Muscle of arm (tissue), 14 donors: ENCODE measurements at places on chromosomes 5 and 9.

DNA sequence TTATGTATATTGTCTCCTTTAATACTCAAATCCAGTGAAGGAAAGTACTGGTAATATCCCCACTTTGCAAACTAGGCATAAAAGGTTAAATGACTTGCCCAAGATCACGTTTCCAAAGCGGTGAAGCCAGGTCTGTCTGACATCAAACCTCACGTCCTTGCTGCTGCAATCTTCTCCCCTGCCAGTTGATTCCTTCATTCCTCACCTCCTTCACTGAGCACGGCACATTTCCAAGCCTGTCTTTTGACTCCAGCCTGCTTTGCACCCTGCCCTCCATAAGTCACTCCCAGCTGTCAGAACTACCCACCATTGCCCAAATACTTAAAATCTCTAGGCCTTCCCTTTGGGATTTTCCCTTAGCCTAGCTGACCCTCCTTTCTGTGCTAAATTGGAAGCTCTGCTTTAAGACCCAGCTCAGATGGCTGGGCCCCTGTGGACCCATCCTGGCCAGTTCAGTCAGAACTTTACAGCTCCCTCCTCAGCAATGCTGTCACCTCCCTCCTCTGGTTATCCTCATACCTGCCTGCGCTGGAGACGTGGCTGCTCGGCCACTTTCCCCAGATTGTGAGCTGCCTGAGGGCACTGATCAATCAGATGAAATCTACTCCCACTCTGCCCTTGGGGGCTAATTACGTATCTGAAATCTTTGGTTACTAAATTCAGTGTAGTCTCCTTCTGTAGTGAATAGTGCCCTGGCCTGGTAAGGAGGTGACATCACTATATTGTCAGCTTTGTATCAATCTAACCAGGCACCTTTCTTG, 51.2 kb downstream of the SLC36A1 start:
- no peak for DNase-seq

GRCh38 chr5:169426784-169427183, 125.8 kb upstream of the SLIT3 start:
- no peak for DNase-seq

GRCh38 chr5:143120460-143121134, 282.9 kb downstream of the NR3C1 start:
- DNase-seq = no peak

GRCh38 chr5:77285251-77285841, 74.9 kb downstream of the PDE8B start:
- no peak for DNase-seq

DNA sequence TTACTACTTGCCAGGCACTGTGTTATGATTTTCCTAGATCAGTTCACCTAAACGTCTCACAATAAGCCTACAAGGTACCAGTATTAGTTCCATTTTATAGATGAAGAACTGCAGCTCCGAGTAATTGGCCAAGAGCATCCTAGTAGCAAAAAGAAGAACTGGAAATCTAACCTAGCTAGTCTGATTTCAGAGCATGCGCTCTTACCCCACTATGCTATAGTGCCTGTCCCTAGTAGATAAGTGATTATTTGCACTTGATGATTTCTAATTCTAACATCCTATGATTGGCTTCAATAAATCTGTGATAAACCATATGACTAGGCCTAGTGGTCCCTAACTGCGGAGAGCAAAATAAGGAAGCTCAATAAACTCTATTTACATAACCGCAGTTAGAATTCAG, 7.1 kb upstream of the PLAC8L1 start:
- DNase-seq = no peak

GRCh38 chr9:109417054-109417453, 81.1 kb downstream of the PTPN3 start:
- no peak for DNase-seq

DNA sequence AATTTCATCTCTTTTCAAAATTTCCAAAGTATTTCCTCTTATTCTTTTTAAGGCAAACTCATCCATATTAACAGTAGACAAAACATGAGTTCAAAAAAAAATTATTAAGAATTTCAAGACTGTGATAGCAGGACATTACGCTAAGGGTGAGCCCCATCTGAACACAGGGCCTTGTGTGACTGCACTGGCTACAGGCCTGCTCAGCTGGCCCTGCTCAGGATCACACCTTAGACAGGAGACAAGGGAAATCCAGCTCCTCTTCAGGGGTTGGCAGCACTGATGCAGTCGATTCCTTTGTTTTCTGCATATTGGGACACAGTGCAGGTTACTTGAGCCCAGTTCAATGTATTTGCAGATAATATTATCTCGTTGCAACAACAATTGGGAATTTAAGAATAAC, 444.7 kb downstream of the PLK2 start:
- DNase-seq = no peak

DNA sequence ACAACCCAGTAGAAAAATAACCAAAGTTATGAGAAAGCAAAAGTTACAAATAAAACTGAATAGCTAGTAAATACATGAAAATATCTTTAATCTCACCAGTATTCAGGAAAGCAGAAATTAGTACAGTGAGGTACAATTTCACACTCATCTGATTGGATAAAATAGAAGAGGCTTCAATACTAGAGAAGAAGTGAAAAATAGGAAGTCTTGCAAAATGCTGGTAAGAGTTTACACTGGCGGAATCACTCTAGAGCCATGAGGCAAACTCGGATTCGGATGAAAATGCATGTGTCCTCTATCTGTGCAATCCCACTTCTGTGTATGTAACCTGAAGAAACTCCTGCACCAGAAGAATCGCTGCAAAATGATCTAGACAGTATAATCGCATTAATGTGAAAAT, 128.9 kb downstream of the CCDC192 start:
- no peak for DNase-seq

DNA sequence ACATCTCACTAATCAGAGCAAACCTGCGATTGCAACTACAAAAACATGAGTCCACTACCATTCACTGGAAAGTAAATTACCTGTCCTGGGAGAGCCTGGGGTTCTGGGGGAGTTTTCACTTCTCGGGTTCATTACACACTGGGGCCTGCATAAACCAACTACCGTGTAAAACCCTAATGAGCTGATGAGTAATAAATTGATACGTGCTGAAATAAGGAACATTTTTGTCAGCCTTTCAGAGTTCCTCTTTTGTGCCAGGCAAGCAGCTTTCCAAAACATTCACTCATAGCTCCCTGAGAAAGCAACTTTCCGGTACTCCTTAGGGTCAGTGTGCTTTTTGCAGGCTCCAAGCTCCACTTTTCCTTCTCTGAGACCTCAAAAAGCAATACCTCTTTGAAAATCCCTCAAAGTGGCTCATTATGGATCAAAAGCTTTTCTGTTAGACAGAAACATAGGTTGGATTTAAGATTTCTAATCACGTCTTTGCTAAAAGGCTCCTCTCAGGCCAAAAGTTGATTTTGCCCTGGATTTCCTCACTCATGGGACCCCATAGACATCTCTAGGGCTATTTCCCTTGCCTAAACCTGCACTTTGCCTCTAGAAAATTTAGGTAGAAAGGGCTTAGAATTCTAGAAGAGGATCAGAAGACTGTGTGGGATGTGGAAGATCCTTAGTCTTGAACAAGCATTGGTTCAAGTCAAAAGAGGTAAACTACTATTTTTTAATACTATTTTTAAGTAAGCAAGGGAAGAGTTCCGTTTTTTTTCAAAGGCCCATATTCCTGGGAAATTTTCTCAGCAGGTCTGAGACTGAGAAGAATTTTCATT, 74.8 kb downstream of the ST8SIA4 start:
- DNase-seq = no peak

- no peak for DNase-seq
Measured at GRCh38 chr5:61306531-61307131, 25.4 kb upstream of the ZSWIM6 start.

DNA sequence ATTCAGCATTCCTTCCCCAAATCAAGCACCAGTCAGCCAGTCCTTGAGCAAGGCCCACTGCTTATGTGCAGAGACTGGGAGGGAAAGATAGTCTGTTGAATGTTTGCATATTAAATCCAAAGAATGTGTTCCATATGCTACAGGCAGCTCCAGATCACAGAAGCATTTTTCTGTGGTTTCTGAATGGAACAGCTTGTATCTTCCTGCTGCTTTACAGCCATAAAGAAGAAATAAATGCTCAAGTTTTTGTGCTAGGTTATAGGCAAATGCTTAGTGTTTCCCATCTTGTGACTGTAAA, 310.3 kb downstream of the TRIM36 start:
- DNase-seq = no peak

- DNase-seq = peak; percentile 91
Measured at GRCh38 chr5:181188700-181189362, 16.2 kb downstream of the TRIM7 start.

- DNase-seq = no peak
Measured at GRCh38 chr9:128556276-128556675, 3.9 kb downstream of the SPTAN1 start.

- DNase-seq = no peak
Measured at GRCh38 chr5:33299621-33300208, 141.1 kb upstream of the TARS1 start.

- DNase-seq = no peak
Measured at GRCh38 chr9:33111631-33112030, 35.2 kb upstream of the SMU1 start.

DNA sequence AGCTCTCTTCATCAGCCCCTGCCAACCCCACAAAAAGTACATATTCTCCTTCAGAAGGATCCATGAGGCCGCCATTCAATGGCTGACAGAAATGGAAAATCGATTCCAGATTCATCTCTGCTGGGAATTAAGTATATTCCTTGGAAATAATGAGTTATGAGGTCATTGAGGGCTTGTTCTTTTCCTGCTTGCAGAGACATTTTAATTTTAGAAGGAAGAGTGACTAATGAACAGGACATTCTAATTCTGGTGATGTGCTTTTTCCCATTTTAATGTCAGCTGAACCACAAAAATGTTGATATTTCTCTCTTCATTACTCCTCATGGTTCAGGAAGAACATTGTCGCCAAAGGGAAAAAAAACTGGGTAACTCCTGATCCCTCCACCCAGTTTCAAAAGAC, 314.0 kb downstream of the PIK3R1 start:
- DNase-seq = no peak

- no peak for DNase-seq
Measured at GRCh38 chr5:55222092-55222984, 4.8 kb downstream of the MCIDAS start.

DNA sequence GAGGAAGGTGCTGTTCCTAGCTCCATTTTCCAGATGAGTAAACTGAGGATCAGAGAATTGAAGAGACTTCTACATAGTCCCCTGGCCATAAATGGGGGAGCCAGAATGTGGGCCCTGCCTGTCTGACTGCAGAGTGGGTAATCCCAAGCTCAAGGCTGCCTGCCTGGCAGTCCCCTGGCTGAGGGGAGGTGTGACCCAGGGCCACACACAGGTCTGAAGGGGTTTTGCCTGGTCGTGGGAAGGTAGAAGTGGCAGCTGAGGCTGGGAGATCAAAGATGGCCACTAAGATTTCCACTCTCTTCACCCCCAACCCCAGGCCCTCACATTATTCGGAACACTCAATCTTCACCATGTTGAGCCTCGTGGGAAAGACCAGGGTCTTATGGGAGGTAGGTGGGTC, 176.3 kb downstream of the MACROH2A1 start:
- DNase-seq = no peak

- DNase-seq = no peak
Measured at GRCh38 chr9:132983491-132984201, 5.2 kb downstream of the GFI1B start.

DNA sequence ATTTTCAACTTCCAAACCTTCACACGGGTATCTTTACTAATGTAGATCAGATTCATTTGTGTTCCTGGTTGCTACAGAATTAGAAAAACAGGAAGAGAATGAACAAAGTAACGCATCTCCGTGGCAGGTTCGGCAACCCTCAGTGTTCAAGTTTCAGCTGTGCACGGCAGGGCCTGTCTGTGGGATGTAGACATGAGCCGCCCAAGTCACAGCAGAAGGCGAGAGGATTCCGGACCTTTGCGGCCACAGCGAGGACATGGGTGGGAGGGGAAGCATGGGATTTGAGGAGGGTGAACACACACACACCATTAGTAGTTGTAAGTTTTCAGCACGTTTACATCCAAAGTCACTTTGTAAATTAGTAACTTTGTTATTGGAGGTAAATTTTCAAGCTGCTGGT, 31.7 kb upstream of the CEP72 start:
- no peak for DNase-seq

- no peak for DNase-seq
Measured at GRCh38 chr5:103211576-103212561, 46.7 kb upstream of the MACIR start.

GRCh38 chr5:156473269-156473908, 146.4 kb downstream of the SGCD start:
- no peak for DNase-seq

DNA sequence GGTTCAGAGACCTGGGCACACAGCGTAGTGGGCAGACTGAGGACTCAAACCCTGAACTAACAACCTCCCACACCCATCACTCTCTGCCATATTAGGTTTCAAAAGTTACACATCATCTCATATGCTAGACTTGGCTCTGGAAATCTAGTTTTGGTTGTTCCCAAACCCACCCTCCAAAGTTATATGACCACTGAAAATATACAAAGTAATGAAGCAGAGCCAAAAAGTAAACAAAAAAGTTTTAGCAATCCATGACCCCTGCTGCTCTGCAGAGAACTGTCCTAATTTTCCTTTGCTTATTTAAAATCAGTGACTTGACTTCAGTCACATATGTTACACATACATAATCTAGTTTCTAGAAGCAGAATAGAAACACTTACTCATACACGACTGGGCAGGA, 155.6 kb upstream of the TAS2R1 start:
- no peak for DNase-seq

- DNase-seq = no peak
Measured at GRCh38 chr5:112647428-112647827, 90.3 kb upstream of the APC start.

DNA sequence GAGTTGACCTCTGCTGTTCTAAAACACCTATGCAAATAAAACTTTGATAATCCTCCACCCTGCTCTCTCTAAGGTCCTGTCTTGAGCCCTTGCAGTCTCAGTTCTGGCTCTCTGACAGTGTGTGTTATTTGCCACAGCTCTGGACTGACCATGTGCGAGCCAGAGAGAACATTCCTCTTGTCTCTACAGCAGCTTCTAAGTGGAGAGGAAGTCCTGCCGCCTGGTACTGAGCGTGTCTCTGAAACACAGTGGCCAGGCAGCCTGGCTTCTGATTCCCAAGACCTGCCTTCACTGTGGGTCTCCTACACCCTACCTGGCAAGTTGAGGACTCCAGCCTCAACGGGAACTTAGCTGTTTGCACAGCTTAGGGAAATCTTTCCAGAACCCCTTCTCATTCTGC, 61.6 kb downstream of the ENTREP1 start:
- DNase-seq = no peak

DNA sequence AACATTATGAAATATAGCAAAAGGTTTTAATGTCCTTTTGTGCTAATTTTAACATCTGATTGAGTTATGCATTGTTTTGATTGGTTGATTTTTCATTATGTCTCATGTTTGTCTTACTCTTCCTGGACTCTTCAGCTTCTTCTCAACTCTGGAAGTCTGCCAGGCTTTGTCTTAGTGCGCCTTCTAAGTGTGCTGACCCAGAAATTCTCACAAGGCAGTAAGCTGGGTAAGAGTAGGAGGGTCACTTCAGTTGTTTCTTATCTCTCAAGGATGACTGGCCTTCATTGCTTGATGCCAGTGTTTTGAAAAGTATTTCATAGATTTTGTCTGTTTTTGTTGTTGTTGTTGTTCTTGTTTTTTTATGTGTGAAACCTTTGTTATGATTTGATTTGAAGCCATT, 59.2 kb downstream of the RIC1 start:
- DNase-seq = no peak

GRCh38 chr5:169801781-169802180, 164.7 kb downstream of the DOCK2 start:
- no peak for DNase-seq
